ENCODE measurements at places on chromosomes 6 and 20. TPM values are rescaled to one million over a fixed set of nuclear protein-coding genes. Genes with fewer than 3 reads are reported as not detected.

The GGTLC1 gene
- not detected for total RNA-seq

GRCh38 chr6:139649732-139650131 lies 275.3 kb upstream of the CITED2 start:
- H3K27me3 ChIP-seq, result no peaks in the 10 kb centered on the region
- H3K4me1 ChIP-seq, result peaks cover 2% of the 10 kb centered on the region
- H3K27ac ChIP-seq, result no peak overlapping the region
- no peak overlapping the region for H3K4me3 ChIP-seq
- DNase-seq, result no peak

The SYNGAP1 gene
- total RNA-seq, result 1.4 TPM

DNA sequence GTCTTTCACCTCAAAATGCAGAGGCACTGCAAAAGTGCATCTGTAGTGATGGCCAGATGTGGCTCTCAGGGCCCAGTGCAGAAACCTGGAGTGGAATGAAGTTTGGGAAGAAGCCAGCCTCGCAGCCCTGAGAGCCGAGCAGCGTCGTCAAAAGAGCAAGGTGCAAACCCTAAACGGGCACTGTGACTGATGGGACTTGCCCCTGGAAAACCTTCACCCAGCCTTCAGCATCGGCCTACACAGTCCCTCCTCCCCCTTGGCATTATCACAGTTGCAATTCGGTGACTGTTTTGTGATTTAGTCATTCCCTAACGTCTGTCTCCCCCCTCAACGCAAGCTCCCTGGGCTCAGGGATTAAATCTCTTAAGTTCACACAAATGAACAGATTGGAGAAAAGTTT lies 38.6 kb downstream of the TAF4 start:
- peaks cover 6% of the 10 kb centered on the region for H3K4me1 ChIP-seq
- no peak overlapping the region for H3K27ac ChIP-seq
- peak; percentile 28 for DNase-seq
- H3K4me3 ChIP-seq, result no peak overlapping the region
- no peaks in the 10 kb centered on the region for H3K27me3 ChIP-seq

The THBS2 gene
- total RNA-seq, result 101 TPM

The RHAG gene
- not detected for total RNA-seq

- H3K4me1 ChIP-seq, result peaks cover 9% of the 10 kb centered on the region
- no peak overlapping the region for H3K4me3 ChIP-seq
- H3K36me3 ChIP-seq, result no peaks in the 10 kb centered on the region
- H3K27ac ChIP-seq, result no peak overlapping the region
- H3K27me3 ChIP-seq, result no peaks in the 10 kb centered on the region
Observed at GRCh38 chr20:16580147-16580546, 6.9 kb upstream of the KIF16B start.

DNA sequence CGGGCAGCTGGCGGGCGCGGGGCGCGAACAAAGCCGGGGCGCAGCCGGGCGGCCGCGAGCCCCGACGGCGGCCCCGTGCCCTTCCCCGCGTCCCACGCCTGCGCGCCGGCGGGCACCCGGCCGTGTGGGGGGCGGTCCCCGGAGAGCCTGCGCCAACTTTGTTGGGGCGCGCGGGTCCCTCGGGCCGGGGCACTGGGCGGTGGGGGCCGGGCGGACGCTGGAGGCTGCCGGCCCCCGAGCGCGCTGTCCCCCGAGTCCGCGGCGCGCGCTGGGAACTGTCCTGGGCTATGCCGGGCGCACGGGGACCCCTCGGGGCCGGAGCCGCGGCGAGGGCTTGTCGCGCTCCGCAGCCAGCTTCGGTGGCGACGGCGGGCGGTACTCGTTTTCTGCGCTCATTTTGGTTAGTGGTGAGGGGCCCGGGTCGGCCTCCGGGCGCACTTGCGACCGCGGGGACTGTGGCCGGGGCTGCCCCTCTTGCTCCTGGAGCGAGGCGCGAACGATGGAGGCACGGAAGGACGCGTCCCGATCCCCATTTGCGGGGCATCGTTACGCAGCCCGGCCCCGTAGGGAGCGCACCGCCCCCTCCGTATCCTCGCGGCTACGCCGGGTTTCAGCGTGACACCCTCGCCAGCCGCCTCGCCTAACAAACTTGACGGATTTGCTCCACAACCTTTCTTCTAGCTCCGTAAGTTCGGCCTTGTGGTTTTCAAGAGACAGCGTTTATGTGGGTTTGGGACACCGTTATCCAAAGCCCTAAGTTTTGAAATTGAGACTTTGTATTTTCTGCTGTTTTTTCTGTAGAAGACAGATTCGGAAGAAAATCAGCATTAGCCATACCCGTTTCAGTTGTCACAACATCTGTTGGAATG lies 622 bp downstream of the SS18L1 start:
- H3K4me3 ChIP-seq, result peak overlapping the region; percentile 95
- peak; percentile 60 for DNase-seq
- peak overlapping the region; percentile 39 for H3K27ac ChIP-seq
- no peaks in the 10 kb centered on the region for H3K27me3 ChIP-seq
- H3K36me3 ChIP-seq, result peaks cover 21% of the 10 kb centered on the region

The CALHM4 gene
- not detected for total RNA-seq

The APOM gene
- total RNA-seq, result 1.4 TPM

DNA sequence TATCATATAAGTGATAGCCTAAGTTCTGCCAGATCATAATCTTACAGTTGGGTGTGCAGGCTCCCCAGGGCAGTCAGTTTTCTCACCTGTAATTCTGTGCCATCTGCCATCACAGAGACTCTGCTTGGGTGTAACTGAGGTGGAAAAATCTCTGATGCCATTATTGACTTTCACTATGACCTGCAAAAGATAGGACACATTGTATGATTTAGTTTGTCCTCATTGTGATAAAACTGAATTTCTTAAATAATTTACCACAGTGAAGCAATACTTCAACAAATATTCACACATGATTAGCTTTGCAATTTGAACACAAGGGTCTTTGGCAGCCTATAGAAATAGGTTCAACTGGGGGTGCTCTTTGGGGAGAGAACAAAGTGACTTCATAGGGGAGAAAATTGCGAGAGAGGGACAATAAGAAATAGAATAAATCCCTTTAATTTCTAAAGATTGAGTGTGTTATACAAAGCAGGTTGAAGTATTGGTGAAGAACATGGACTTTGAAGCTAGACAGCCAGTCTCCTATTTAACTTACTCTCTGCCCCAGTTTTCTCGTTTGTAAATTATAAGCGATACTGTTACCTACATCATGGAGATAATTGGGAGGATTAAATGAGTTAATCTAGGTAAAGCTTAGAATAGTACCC lies 27.3 kb downstream of the FAM229B start:
- peaks cover 62% of the 10 kb centered on the region for H3K36me3 ChIP-seq
- peaks cover 2% of the 10 kb centered on the region for H3K4me1 ChIP-seq
- H3K27me3 ChIP-seq, result no peaks in the 10 kb centered on the region

DNA sequence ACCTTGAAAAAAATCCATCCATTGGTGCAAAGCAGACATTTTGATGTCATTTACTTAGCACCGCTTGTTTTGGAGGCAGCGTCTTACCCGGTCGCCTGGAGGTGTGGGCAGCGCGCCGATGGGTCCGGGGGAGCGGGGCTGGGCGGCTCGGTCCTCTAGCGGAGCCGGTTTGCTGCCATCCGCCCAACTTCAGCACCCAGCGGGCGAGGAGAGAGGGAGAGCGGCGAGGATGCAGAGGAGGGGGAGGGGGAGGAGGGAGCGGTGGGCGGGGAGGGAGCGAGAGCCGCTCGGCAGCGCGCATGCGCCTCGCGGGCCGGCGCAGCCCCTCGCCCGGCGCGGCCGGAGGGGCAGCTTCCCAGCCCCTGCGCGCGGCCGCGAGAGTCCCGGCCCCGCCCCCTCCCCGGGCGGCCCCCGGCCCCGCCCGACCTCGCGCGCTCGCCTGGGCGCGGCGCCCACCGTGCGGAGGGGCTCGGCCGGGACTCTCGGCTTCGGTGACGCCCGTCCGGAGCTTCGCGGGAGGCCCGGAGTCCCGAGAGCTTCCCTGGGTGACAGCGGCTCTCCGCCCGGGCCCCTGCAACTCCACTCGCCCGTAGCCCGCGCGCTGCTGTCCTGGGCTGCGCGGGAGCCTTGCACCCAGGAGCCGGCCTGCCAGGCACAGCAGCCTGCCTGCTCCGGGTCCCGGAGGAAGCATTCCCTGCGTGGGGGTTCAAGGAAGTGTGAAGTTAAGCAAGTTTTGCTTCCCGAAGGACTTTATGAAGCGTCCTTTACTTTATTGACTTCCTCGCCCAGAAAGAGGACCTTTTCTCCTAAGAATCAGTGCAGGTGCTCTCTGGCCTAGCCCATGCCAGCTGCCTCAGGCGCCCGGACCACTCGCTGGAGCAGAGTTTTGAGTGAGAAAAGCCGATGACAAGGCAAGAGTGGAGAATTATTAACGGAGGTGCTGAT lies at the start of gene RGS17:
TSS of gene RGS17 (minus strand) at position 246 of the 945 bp plus-strand sequence. CDS start 87,264 bp downstream, outside the sequence.
- H3K36me3 ChIP-seq, result no peaks in the 10 kb centered on the region
- peak; percentile 73 for DNase-seq
- peak within 1 kb of the TSS; percentile 43 for H3K27ac ChIP-seq
- H3K4me3 ChIP-seq, result peak within 1 kb of the TSS; percentile 62
- peaks cover 2% of the 10 kb centered on the region for H3K27me3 ChIP-seq

- no peak overlapping the region for H3K4me3 ChIP-seq
- H3K4me1 ChIP-seq, result no peaks in the 10 kb centered on the region
- DNase-seq, result no peak
- no peaks in the 10 kb centered on the region for H3K36me3 ChIP-seq
- no peaks in the 10 kb centered on the region for H3K27me3 ChIP-seq
- H3K27ac ChIP-seq, result no peak overlapping the region
Observed at GRCh38 chr6:160424256-160424655, 76.1 kb downstream of the SLC22A3 start.

The CCN2 gene
- total RNA-seq, result 211 TPM

DNA sequence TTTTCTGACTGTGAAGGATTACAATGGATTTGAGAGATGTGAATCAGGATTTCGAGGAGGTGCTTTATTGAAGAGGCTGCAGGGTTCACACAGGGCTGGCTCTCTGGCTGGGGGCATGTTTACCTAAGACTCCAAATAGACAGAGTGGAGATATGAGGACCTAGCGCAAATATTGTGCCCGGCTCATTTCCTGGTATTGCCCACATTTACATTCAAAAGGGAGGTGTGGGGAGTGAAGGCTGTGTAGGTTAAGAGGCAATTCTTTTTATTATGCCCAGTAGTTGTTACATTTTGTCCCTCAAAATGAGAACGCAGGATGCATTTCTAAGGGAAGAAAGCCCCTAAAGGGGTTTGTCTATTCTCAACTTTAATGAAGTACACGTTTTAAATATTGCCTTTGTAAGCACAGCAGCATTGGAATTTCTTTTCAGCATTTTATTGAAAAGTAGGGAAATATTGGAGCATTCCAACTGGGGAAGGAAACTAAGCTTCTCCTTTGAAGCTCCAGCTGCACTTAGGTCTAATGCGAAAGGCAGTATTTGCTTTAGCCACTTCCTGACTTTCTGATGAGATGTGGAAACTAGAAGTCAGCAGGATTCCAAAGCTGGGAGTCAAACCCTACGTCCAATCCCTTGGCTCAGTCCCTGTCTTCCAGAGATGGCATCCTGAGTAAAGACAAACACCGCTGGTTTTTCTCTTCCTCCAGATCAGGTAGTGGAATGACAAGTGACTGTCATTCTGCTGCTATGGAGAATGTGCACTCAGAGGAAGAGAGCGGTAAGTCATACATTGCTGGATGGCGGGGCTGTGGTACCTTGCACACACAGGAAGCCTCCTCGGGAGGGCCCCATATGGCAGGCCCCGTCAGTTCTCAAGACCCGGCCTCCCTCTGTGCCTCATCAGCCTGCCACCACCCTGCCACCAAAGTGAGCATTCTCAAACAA lies 70.7 kb downstream of the MYB start:
- no peak overlapping the region for H3K4me3 ChIP-seq
- no peaks in the 10 kb centered on the region for H3K36me3 ChIP-seq
- no peak overlapping the region for H3K27ac ChIP-seq
- peak; percentile 73 for DNase-seq

DNA sequence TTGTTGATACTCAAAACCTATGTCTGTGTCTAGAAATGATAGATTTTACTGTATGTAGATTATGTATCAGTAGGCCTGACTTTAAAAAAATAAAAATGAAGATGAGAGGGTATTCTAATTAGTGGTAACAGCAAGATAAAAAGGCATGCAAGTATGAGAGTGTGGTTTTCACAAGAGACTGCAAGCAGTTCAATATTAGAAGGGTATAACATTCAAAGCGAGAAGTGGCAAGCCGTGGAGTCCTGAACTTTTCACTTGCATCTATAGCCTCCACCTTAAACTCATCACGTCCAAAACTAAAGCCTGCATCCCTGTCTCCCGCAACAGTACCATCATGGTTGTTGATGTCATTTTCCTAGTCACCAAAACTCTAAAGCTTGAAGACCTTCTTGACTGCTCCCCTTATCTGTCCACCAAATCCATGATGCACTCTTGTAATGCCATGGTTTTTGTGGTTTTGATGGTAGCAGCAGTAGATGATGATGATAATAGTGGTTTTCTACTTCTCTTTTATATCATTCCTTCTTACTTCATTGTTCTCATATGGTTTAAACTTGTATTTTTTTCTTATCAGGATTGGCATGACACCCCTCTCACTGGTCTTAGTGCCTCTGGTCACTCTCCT lies 9.2 kb upstream of the CGA start:
- DNase-seq, result no peak
- no peaks in the 10 kb centered on the region for H3K36me3 ChIP-seq

GRCh38 chr6:118401325-118401975 lies 146.6 kb upstream of the PLN start:
- no peaks in the 10 kb centered on the region for H3K4me1 ChIP-seq
- no peaks in the 10 kb centered on the region for H3K36me3 ChIP-seq
- DNase-seq, result no peak
- H3K27me3 ChIP-seq, result no peaks in the 10 kb centered on the region

The TINAG gene
- total RNA-seq, result not detected

The PRDM13 gene
- total RNA-seq, result not detected

- no peaks in the 10 kb centered on the region for H3K36me3 ChIP-seq
- peaks cover 3% of the 10 kb centered on the region for H3K4me1 ChIP-seq
- H3K4me3 ChIP-seq, result no peak overlapping the region
- DNase-seq, result no peak
- H3K27me3 ChIP-seq, result no peaks in the 10 kb centered on the region
Observed at GRCh38 chr6:6880745-6881437, 226.9 kb upstream of the RREB1 start.

DNA sequence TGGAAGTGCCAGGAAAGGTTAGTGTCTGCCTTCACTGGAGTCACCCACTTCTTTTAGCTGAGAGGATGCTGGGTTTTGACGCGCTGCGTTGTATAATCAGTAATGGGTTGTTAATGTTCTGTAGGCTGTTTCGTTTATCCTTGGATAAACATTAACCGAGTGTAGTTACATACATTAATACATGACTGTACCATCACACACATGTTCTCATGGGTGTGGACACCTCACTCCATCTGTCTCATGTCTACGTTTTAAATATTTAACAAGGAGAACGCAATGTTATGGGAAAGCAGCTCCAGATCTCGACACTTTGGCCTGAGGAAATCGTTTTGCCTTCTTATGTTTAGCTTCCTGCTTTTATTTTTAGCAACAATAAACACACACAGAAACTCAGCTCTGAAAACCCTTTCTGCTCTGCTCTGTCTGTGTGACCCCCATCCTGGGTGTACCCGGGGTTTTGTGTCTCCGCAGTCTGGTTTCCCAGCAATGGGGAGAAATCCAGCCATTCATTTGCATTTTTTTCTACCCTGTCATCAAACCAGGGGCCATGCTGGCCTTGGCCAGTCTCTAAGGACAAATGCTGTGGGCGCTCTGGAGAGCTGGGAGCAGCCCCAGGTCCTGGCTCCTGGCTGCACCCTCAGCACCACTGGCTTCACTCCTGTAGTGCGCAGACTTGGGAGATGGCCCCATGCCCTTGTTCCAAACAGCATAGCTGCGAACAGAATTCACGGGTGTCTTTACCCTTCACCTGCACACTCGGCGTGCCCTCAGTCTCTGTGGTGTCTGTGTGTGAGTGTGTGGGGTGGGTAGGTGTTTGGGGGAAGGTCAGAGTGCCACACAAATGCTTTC lies 110.8 kb downstream of the ERMARD start:
- no peak overlapping the region for H3K27ac ChIP-seq
- H3K27me3 ChIP-seq, result no peaks in the 10 kb centered on the region
- H3K36me3 ChIP-seq, result no peaks in the 10 kb centered on the region
- DNase-seq, result no peak
- no peaks in the 10 kb centered on the region for H3K4me1 ChIP-seq
- no peak overlapping the region for H3K4me3 ChIP-seq

Measured in IMR-90 (cell line).